ENCODE measurements at places on chromosomes 13 and 19. TPM values are rescaled to one million over a fixed set of nuclear protein-coding genes. Genes with fewer than 3 reads are reported as not detected.

The CBARP gene
- total RNA-seq = 2.9 TPM

DNA sequence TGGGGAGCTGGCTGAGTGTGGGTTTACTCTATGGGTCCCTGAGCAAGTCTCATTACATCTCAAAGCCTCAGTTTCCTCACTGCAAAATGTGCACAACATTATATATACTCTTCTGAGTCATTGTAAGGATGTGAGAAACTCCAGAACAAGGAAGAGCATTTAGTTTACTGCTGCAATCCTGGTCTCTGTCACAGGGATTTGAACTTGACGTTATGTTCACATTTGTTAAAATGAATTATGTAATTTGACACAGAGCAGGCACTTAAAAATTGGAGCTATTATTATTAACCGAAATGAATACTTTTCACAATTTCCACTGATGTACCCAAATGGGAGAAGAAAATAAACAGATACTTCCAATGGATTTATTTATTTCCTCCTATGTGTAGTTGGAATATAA lies 101.0 kb downstream of the STARD13 start:
- no peak for DNase-seq

- DNase-seq = no peak
These were observed 155.7 kb upstream of the SLITRK1 start for GRCh38 chr13:84038001-84038400.

The ELF1 gene
- 61.7 TPM for total RNA-seq

The CCDC70 gene
- not detected for total RNA-seq

The KL gene
- 7.4 TPM for total RNA-seq

- no peak for DNase-seq
These were observed 730.4 kb downstream of the OLFM4 start for GRCh38 chr13:53759016-53759415.

The URAD gene
- total RNA-seq = not detected

GRCh38 chr19:3046698-3047495 lies 15.4 kb downstream of the TLE5 start:
- peak; percentile 79 for DNase-seq

The POSTN gene
- total RNA-seq = 27.6 TPM

DNA sequence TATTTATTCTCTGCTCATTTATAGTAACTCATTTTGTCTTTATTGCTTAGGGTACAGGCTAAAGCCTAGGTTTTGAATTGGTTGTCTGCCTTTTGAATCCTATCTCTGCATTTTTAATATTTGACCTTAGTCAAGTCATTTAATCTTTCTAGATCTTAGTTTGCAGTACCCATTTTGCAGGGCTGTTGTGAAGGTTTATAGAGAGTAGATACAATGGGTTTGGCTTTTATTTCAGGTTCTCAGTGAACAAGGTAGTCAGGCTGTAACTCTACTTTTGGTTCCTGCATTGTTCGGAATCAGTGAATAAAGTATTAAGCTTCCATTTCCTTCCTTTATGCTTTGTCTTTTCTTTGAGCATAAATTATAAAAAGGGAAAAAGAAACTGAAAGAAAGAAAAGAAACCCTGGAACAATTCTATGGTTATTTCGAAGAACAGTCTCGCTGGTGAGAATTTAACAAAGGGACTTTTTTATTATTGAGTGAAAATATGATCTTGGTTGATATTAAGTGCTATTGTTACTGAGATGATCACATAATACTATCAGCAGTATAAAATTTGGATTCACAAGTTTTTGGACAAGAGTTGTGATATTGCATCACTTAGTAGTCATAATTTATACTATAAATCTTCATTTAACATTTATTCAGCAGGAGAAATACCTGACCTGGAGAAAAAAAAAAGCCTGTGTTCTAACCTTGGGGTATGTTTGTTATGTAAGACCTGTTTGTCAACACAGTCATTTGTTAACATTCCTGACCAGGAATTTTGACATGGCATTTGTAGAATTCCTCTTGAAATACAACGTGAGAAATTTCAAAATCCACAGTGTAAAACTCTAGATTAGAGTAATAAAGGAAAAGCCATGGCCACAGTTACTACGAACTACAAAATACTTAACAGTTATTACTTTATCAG lies 91.3 kb downstream of the ZMYM2 start:
- DNase-seq = no peak

DNA sequence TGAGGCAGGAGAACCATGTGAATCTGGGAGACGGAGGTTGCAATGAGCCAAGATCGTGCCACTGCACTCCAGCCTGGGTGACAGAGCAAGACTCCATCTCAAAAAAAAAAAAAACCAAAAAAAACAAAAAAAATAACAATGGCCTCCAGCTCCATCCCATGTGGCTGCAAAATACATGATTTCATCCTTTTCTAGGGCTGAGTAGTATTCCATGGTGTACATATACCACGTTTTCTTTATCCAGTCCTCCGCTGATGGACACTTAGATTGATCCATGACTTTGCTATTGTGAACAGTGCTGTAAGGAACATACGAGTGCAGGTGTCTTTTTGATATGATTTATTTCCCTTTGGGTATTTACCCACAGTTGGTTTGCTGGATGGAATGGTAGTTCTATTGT lies 20.9 kb upstream of the LSM14A start:
- no peak for DNase-seq

- no peak for DNase-seq
These were observed 681.3 kb upstream of the SLITRK1 start for GRCh38 chr13:84563611-84564010.

DNA sequence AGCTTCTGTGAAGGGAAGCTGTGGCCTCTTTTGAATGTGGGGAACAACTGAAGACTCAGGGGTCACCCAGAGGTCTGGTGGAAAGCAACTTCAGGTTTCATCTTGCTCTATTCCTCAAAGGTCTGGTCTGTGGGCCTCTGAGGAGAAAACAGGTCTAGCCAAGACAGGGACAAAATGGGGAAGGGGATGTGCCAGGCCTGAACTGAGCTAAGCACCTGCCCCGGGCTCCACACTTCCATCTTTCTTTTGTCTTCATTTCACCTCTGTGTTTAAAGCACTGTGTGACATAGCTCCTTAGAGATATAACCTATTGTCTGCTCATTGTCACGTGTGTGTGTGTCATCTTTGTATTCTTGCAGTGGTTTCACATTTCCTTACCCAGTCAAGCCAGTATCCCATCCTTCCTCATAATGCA lies 19.9 kb upstream of the GDF15 start:
- no peak for DNase-seq

The PTH2 gene
- not detected for total RNA-seq

GRCh38 chr19:9251236-9251635 lies 506 bp downstream of the OR7E24 start:
- no peak for DNase-seq

- no peak for DNase-seq
These were observed 630.3 kb downstream of the GPC5 start for GRCh38 chr13:92028695-92029094.

The ZNF345 gene
- total RNA-seq = 9.7 TPM

DNA sequence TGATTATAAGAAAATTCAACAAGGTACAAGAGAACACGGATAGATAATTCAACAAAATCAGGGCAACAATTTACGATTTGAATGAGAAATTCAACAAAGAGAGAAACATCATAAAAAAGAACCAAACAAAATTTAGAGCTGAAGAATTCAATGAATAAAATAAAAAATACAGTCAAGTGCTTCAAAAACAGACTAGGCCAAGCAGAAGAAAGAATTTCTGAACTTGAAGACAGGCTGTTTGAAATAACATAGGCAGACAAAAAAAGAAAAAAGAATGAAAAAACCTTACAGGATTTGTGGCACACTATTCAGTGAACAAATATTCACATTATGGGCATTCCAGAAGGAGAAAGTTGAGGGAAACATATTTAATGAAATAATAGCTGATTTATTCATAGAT lies 31.1 kb downstream of the ZNF283 start:
- DNase-seq = no peak

The UBXN6 gene
- total RNA-seq = 107 TPM

The MISP3 gene
- 5.6 TPM for total RNA-seq

The THAP8 gene
- 10.5 TPM for total RNA-seq

- no peak for DNase-seq
These were observed 610.2 kb downstream of the SLITRK1 start for GRCh38 chr13:83272076-83272475.

GRCh38 chr19:33241530-33242101 lies 16.0 kb upstream of the SLC7A10 start:
- no peak for DNase-seq

The DAND5 gene
- total RNA-seq = not detected

The ADGRE2 gene
- total RNA-seq = 4.9 TPM

The FCER2 gene
- total RNA-seq = 3.7 TPM

GRCh38 chr13:33800646-33801186 lies 17.2 kb upstream of the RFC3 start:
- no peak for DNase-seq

The N4BP2L1 gene
- 32.3 TPM for total RNA-seq

The NPHS1 gene
- total RNA-seq = not detected

The ZNF536 gene
- 43.2 TPM for total RNA-seq

GRCh38 chr13:36533806-36534205 lies 101.5 kb downstream of the CCNA1 start:
- DNase-seq = no peak

DNA sequence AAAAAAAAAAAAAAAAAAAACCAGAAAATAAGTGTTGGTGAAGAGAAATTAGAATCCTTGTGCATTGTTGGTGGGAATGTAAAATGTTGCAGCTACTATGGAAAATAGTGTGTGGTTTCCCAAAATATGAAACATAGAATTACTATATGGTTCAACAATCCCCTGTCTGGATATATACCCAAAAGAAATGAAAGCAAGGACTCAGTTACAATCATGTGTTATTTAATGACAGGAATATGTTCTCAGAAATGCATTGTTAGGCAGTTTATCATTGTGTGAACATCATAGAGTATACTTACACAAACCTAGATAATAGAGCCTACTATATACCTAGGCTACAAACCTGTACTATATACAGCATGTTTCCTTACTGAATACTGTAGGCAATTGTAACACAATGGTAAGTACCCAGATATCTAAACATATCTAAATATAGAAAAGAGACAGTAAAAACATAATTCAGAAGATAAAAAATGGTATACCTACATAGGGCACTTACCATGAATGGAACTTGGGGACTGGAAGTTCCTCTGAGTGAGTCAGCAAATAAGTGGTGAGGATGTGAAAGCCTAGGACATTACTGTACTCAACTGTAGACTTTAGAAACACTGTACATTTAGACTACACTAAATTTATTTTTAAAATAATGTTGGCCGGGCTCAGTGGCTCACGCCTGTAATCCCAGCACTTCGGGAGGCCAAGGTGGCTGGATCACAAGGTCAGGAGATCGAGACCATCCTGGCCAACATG lies 25.7 kb upstream of the SLC7A1 start:
- DNase-seq = no peak

DNA sequence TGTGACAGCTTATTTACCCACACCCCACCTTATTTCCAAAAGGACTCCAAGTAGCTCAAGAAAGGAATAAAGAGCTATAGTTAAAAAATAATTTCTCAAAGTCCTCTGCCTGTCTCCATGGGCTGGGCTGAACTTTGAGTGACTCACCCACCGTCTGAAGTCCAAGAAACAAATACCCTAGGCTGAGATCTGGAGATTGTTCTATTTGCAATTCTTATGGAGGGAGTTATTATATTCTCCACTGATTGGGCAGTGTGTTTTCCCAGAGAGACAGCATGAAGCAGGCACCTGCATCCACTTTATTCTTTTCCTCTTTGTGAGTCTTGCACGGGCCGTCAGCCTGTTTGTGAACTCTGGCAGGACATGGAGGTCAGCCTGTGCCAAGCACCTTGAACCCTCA lies 63.2 kb downstream of the SHISA2 start:
- DNase-seq = no peak

DNA sequence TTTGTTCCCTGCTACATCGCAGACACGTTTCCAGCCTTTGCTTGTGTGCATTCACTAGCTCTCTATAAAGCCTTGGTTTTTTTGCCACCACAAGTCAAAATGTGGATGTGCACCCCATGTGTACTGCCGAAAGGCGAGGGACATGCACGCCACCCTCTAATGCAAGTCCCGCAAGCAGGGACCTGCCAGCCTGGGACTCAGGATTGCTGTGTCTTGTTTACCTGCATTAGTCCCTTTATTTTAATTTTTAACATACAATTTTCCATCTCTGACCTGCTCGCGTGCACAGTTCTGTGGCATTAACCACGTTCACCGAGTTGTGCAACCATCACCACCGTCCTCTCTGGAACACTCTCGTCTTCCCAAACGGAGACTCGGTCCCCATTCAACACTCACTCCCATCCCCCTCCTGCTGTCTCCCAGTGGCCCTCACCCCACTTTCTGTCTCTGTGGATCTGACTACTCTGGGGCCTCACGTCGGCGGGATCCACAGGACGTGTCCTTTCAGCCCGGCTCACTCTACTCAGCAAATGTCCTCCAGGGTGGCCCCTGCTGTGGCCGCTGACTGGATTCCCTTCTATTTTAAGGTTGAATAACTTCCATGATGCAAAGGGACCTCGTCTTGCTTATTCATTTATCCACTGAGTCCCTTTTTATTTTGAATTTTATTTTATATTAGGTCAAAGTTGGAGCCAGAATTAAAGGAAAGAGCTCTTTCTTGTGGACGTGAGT lies 58.4 kb downstream of the RASA3 start:
- DNase-seq = peak; percentile 51

- DNase-seq = no peak
These were observed 32.7 kb upstream of the SOX1 start for GRCh38 chr13:112034231-112034630.

The ZNF420 gene
- total RNA-seq = 14.4 TPM

- DNase-seq = peak; percentile 96
These were observed at the start of gene ZFP36 for GRCh38 chr19:39406656-39407409. ZFP36 (plus strand) TSS chr19:39406847; CDS start chr19:39406905, 58 bp downstream.

The ZNF737 gene
- total RNA-seq = 17.4 TPM

DNA sequence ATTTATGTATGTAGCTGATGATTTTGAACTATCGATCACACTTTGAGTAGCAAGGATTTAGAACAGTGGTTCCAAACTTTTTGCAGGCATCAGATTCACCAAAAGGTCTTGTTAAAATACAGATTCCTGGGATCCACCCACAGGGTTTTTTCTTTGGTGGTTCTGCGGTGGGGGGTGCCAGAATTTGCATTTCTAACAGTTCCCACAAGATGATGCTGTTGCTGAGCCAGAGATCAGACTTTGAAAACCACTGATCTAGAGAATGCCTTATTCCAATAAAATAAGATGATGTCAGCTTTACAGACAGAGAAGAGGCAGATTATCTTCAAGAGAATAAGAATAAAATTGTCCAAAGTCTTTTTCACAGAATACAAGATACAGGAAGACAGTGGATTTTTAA lies 80.9 kb upstream of the SHISA2 start:
- DNase-seq = no peak

Measured in sciatic nerve (tissue), 2 donors.